Activated CD4-positive, alpha-beta T cell treated with anti-CD3 and anti-CD28 coated beads, Interleukin-2, amount 50 U/mL, for 48 hours (primary cell): ENCODE measurements at places on chromosomes 3 and 15.

- DNase-seq: no peak
Measured at GRCh38 chr3:81888914-81889557, 127.6 kb upstream of the GBE1 start.

DNA sequence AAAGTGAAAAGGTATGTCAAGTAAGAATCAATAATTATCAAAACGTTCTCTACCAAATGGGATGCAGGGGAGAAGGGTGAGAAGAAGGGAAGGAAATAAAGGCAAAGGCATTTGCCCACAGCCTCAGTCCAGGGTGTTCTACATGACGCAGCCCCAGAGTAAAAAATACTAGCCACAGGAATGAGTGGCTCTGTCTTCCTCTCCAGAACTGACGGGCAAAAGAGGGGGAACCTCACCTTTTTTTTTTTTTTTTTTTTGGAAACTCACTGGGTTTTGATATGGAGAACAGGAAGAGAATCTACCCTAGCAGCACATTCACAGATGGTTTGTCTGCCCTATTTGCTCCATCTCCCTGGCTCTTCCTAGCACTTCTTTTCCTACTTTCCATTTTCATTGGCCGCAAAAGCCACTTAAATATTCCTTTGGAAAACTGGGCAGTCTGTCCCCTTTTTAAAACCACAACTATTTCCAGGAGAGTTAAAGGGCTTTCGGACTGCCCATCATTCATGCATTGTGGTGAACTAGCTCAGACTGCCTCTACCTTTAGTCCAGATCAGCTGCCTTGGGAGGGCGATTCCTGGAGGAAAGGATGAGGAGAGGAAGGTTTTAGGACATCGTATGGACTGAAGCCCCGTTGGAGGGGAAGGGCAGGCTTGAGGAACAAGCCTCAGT, 28.2 kb downstream of the B3GNT5 start:
- no peak for DNase-seq

DNA sequence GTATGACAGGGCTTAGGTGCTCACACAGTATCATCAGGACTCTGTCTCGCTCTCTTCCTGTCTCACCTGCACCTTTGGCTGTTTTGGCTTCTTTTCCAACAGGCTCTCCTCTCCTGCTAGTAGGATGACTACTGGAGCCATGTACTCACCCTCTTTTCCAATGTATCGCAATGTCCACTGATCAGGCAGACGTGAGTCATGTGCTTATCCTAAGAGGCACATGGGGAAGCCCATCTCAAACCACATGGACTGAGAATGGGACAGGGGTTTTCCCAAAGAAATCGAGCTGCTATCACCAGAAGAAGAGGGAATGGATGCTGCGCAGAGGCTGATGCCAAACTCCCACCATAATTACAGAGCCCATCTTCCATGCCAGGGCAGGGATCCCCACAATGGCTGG, 180.6 kb downstream of the IL5RA start:
- no peak for DNase-seq

GRCh38 chr3:101381809-101382208, 61.4 kb upstream of the IMPG2 start:
- DNase-seq: no peak

DNA sequence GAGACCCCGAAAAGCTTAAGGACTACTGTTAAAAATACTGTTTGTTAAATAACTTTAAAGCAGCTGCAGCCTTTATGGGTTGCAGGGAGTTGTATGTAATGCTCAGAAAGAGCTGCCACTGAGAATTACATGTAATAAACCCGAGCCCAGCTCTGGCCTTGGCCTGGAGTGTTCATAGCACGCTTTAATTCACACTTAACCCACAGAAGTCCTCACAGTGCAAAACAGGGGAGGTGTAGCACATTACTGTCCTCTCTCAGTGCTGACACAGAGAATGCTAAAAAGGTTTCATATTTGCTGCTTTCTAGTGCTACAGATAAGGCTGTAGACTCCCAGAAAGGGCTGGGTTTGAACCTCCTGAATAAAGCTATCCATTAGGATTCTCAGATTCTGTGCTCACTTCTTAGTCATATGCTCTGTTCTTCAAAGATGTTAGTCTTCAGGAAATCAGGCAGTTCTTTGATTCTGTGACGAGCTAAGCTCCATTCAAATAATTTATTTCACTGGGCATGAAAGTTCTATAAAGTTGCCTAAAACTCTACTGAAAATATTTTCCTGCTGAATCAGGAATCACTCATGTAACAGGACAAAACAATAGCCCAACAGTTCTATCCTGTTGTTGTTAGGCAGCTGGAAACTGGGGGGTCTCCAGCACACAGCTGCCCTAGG, 108.0 kb downstream of the SENP2 start:
- no peak for DNase-seq

DNA sequence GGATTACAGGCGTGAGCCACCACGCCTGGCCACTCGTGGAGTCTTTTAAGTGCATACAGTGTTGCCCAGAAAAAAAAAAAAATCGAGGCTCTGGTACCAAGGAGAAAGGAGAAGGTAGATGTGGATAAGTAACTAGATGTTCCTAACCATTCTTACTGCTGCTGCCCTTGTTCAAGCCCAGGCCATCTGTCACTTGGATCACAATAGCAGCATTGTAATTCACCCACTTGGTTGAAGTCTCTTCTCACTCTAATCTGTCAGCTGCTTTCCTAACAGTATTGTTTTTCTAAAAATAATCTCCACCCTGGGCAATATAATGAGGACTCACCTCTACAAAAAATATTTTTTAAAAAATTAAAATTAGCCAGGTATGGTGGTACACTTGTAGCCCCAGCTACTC, 58.0 kb upstream of the CRTC3 start:
- DNase-seq: no peak

- no peak for DNase-seq
Measured at GRCh38 chr3:60980342-60980692, 270.9 kb downstream of the FHIT start.
